Activated T-helper 9 cell treated with anti-CD3 and anti-CD28 coated beads, Interleukin-2, amount 50 U/mL, for 16 hours (primary cell): ENCODE measurements at places on chromosomes 2 and 18.

- DNase-seq, result no peak
Measured at GRCh38 chr2:182619276-182619675, 96.8 kb upstream of the DNAJC10 start.

DNA sequence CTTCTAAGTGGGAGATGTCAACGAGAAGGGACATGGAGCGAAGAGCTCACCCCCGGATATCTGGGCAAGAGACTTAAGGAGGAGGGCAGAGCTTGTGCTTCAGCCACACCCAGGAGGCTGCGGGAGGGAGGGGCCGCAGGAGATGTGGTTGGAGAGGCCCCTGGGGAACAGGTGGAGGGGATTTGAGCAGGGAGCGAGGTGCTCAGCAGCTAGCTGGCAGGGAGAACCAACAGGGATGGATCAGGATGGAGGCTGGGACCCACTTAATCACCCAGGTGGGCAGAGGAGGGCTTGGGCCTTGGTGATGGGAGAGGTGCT is 78.3 kb downstream of the MBP start:
- no peak for DNase-seq

GRCh38 chr2:239905884-239906654 is 119.1 kb downstream of the NDUFA10 start:
- no peak for DNase-seq

GRCh38 chr2:106108351-106108750 is 85.8 kb downstream of the UXS1 start:
- DNase-seq, result no peak

DNA sequence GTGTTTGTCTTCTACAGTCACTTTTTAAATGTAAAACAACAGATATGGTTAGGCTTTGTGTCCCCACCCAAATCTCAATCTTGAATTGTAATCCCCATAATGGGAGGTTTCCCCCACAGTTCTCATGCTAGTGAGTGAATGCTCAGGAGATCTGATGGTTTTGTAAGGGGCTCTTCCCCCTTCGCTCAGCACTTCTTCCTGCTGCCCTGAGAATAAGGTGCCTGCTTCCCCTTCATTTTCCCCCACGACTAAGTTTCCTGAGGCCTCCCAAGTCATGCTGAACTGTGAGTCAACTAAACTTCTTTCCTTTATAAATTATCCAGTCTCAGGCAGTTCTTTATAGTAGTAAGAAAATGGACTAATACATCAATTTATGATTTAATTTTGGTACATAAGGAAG is 118.0 kb upstream of the SNTG2 start:
- no peak for DNase-seq

GRCh38 chr18:9779630-9780029 is 71.5 kb downstream of the RAB31 start:
- DNase-seq, result no peak

DNA sequence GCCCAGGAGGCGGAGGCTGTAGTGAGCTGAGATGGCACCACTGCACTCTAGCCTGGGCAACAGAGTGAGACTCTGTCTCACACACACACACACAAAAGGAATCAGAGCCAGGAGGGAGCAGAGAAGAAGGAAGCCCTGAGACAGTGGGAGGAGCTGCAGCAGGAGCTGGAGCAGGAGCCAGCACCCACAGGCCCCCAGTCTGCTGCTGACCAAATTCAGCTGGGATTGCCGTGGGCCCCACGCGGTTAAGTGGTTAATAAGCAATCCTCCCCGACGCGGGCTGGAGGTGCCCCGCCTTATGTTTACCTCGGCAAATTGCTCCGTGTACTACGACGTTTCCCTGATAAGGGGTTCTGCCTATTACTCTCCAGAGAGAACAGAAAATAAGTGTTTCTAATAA is 265.3 kb downstream of the TWIST2 start:
- DNase-seq, result no peak

DNA sequence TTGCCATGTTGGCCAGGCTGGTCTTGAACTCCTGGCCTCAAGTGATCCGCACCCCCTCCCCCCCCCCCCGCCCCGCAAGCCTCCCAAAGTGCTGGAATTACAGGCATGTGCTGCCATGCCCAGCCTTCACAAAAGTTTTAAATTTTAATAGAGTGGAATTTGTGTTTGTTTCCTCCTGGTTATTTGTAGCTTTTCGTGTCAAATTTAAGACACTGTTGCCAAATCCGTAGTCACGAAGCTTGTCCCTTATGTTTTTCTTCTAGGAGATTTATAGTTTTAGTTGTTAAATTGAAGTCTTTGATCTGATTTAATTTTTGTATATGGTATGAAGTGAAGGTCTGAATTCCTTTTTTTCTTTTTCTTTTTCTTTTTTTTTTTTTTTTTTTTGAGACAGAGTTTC is 14.7 kb downstream of the ZNF236 start:
- no peak for DNase-seq

GRCh38 chr18:71784777-71785176 is 759.4 kb downstream of the CBLN2 start:
- DNase-seq, result no peak

DNA sequence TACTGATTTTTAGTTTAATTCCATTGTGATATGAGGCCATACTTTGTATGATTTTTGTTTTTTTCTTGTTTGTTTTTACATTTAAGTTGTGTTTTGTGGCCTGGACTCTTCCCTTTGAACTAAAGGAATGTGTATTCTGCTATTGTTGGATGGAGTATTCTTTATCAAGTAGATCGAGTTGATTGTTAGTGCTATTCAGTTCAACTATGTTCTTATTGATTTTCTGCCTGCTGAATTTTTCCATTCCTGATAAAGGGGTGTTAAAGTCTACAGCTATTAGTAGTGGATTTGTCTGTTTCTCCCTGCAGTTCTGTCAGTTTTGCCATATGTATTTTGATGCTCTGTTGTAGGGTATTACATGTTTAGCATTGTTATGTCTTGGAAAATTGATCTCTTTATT is 14.5 kb downstream of the RNF144A start:
- DNase-seq, result no peak

DNA sequence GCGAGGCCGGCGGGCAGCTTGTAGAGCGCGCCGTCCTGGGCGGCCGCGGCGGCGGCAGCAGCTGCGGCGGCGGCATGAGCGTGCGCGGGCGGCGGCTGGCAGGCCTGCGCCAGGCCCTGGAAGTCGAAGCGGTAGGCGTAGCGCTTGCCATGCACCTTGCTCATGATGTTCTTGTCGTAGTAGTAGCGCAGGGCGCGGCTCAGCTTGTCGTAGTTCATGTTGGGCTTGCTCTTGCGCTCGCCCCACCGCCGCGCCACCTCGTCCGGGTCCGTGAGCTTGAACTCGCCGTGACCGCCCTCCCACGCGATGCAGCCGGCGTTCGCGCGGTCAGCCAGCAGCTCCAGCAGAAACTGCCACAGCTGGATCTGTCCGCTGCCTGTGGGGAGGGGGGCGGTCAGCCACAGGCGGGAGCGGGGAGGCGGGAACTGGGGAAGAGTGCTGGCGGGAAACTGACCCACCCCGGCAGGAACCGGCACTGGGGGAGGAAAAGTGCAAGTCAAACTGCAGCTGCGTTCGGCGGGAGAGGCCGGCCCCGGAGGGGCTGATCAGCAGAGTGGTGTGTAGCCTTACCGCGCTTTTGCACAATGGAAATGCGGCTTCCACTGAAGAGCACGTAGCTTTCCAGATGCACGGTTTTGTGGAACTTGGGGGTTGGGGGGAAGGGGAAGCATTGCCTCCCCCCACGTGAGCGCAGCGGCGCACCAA is 3.0 kb downstream of the FEV start:
- no peak for DNase-seq

DNA sequence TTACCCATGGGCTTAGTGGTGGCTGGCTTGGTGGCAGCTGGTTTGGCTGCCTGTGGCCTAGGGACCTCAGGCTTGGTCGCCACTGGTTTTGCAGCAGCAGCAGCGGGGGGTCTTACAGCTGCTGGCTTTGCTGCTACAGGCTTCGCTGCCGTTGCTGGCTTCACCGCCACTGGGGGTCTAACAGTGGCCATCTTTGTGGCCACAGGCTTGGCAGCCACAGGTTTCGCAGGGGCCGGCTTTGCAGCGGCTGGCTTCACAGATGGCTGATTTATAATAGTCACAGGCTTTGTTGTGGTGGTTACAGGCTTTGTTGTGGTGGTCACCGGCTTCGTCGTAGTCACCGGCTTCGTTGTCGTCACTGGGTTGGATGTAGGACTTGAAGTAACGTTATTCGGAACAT is 77.8 kb downstream of the COL6A3 start:
- DNase-seq, result no peak

DNA sequence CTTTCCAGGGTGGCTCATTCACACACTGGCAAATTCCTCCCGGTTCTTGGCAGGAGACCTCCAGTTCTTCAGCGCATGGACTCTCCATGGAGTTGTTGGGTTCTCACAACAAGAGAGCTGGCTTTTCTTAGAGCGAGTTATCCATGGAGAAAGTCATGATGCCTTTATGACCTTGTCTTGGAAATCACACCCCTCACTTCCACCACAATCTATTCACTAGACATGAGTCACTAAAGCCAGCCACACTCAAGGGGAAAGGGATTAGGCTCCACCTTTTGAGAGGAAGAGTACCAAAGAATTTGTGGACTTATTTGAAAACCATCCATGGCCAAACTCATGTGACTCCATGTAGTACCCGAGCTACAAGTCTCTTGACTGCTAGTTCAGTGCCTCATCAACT is 160.5 kb downstream of the SETBP1 start:
- DNase-seq, result no peak
